ENCODE measurements at places on chromosomes 4 and X.

- peak; percentile 94 for DNase-seq
These were observed 202.1 kb downstream of the PTTG2 start for GRCh38 chr4:38162240-38162784.

DNA sequence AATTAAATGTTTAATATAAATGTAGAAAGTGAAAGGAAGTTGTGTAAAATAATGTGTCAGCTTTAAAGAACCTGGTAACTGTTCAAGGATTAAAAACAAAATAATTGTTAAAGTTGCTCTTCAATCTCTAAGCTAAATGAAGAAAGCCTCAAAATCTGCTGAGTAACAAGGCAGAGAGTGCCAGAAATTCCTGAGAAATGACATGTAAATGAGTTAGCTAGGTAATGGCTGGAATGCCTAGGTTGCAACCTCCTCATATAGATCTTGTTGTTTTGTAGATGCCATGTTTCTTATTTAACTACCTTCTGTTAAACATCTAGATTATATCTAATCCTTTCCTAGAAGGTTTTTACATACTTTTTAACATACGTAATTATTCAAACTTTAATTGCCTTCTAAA is 763.6 kb upstream of the AGA start:
- no peak for DNase-seq

DNA sequence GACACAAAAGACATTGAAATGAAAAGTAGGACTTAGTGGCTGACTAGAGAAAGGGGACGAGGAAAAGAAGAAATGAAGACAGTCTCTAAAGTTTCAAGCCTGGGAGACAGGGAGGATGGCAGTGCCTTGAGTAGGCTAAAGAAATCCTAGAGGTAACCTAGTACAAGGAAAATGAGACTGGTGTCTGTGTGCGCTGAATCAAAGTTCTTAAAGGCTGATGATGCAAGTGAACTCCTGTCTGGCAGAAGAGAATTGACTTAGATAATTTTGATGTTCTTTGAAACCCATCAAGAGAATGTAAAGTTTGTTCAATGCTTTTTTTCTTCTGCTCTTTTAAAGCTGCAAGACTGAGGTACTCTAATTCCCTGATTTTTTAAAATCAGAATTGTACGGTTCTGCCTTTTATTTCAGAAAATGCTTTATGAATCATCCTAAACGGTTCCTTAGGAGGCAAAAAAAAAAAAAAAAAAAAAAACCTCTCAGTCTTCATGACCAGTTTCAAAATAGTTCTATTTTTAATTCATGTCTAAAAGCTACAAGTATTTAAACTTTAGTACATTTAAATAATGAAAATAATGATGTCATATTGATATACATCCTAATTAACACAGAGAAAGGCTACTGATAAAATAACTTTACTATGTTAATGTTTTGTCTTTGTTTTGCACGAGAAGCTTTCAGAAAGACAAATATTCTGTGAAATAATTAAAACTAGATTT is 189.8 kb downstream of the PPP3CA start:
- peak; percentile 51 for DNase-seq

DNA sequence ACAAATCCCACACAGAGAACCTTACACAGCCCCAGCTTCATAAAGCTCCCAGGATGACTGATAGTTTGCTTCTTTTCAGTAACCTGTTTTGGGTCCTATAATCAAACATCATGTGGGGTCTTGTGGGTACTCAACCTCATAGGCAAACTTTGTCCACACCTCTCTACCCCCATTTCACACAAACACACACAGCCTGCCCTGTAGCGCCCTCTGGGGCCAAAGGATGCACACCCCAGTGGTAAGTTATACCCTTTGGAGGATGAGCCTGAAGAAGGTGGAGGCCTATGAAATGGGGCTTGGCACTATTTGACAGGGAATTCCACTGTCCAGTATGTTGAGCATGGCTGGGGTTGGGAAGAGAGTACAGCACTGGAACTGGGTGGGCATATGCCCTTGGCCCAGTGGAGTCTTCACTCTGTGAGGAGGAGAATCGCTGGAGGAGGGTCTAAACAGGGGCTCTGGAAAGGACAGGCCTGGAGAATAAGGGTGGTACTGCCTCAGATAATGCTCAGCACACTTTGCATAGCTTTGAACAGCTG is 30.5 kb upstream of the COL25A1 start:
- DNase-seq = peak; percentile 3

DNA sequence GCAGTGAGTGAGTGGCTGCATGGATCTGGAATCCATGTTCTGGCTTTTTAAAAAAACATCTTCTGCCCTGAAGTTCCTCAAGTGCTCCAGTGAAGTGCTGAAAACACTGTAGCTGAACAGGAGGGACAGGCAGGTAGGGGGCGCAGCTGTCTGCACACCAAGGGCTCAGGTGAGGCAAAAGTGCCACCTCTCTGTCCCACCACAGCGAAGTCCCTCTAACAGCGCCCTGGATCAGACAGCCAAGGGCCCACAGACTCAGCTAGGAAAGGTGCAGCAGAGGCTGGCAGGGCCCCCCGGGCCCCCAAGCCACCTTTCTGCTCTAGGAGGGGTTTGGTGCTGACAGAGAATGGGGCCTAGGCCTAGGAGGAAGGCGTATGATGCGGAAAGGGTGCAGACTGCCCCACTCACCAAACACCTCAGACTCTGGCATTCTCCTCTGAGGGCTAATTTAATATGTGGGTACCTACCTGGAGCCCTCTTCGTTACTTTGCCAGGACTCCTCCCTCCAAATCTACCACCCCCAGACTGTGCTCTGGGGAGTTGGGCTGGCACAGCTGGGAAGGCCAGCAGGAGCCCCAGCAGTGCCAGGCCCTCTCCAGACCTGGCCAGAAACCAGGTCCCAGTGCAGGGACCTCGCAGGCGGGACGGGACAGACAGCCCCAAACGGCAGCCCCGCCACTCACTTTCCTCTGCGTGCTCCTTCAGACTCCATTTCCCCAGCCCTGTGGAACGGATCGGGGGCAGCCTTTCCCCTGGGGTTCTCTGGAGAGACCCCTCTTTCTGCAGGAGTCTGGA is 73.7 kb downstream of the ENPP6 start:
- no peak for DNase-seq

- DNase-seq = no peak
These were observed 242.8 kb upstream of the NDST4 start for GRCh38 chr4:115356176-115356575.

- DNase-seq = no peak
These were observed 177.6 kb downstream of the RNF150 start for GRCh38 chr4:140955641-140956040.

- peak; percentile 45 for DNase-seq
These were observed 91.3 kb downstream of the PTPN13 start for GRCh38 chr4:86685401-86685800.

DNA sequence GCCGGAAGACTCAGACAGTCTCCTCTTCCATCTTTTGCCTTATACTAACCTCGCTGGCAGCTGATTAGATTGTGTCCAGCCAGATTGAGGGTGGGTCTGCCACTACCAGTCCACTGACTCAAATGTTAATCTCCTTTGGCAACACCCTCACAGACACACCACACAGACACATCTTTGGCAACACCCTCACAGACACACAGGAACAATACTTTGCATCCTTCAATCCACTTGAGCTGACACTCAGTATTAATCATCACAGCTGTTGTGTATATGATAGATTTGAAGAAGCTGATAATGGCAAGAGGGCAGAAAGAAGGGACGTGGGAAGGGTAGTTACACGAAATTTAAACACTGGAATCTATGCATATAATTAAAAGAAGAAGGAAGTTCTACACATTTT is 139.5 kb downstream of the ANKRD50 start:
- no peak for DNase-seq

GRCh38 chr4:75545526-75545925 is 10.3 kb upstream of the ODAPH start:
- DNase-seq = peak; percentile 61

- DNase-seq = no peak
These were observed 56.5 kb downstream of the PRDM5 start for GRCh38 chr4:120865985-120866384.

DNA sequence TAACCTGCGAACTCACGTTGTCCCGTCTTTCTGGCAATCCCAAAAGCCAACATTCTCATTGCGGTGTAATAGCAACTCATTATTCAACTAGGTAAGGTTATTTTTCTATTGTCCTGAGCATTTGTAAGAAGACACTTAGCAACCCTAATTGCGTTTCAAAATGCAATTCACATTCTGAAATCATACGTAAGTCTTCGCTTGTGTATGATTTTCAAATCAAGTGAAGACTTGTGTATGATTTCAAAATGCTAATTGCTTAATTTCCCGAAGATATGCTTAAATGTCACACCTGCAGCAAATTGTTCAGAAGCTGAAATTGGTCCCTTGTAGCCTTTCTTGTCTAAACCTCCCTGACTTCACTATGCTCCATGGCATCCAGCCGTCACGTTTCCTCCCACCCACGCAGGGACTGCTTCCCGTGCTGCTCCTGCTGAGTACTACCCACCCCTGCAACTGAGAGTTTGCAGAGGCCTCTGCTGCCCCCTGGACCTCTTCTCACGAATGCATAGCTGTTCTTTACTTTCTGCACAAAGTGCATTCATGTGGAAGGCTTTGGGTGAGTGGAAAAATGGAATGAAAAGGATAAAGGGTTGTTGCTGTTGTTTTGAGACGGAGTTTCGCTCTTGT is 40.8 kb upstream of the CLDN24 start:
- DNase-seq = peak; percentile 49

- DNase-seq = peak; percentile 8
These were observed 18.7 kb upstream of the ZNF185 start for GRCh38 chrX:152878976-152879755.

DNA sequence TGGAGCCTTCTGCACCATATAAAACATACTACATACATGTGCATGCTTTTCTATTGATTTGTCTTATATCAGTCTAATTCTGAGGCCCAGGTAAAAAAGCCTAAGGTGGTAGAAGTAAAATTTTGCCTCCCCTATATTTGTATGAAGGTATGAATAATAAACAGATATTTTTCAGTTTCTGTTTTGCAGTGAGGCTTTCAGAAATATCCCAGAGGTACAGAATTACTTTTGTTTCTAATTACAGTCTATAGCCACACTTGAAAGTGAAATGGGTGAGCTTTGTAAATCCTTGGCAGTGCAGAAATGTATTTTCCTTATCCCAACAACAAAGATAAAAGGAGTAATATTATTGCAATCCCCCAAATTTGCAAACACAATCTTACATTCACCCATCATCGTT is 59.5 kb downstream of the DDX60 start:
- no peak for DNase-seq

DNA sequence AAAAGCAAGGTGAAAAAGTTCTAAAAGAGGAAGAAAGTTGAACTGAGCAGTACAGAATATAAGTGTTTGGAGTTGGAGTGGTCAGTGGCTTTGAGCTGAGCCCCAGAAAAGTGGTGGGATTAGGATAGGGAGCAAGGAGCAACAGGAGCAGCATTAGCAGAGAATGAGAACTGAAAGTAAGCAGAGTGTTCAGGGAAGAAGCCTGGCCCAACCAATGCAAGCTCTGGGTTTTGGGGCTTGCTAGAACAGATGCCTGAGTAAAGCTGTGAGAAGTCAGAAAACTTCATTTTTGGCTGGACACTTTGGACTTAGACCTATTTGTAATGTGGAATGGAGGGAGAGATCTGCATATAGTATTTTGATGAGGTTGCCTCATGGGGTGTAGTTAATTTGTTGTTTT is 17.8 kb downstream of the JADE1 start:
- no peak for DNase-seq

DNA sequence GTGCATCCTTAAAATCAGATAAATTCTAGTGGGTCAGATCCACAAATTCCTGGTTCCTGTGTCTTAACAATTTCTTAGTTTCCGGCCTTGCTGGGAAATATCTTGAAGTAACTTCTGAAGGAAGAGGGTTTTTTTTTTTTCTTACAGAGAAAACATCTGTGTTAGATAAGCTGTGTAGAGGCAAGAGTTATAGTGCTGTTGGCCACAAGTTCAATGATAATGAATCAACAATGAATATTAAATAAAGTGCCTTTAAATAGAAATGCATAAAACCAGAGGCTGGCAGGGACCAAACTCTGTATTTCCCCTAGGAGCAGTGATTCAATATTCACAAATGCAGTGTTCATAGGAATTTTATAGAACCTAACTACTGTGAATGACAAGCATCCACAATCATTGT is 711.9 kb upstream of the ATOH1 start:
- no peak for DNase-seq

- DNase-seq = no peak
These were observed 480.7 kb upstream of the NWD2 start for GRCh38 chr4:36763814-36764213.

- no peak for DNase-seq
These were observed 2121.5 kb upstream of the AGA start for GRCh38 chr4:179563741-179564140.

DNA sequence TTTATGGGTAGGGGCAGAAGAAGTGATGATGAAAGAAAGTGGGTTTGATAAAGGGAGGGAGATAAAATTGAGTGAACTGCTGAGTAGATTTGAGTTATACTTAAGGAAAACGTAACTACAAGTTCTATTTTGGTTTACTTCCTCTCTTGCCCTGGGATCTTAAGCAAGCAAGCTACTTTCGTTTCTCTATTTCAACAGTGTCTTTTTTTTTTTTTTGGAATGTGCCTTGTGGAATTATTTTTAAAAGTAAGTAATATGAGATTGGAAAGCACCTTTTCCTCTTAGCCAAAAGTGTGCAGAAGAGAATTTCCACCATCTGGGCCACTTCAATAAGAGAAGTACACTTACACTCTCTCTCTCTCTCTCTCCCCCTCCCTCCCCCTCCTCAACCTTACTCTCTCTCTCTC is 16.0 kb upstream of the C4orf36 start:
- DNase-seq = peak; percentile 47

DNA sequence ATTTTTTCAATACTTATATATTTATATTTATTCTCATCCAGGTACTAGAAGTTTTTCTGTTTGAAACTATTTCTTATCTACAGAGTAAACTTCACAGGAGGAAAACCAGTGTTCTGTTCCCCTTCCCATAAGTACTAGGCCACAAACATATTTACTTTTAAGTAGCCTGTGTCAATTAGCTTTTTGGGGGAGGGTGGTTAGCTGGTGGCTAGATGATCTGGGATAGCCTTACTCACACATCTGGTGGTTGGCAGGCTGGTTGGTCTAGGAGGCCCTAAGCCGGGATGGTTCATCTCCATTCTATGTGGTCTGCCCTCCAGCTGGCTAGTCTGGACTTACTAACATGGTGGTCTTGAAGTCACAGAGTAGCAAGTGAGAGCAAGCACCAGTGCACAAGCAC is 6.2 kb downstream of the JADE3 start:
- DNase-seq = peak; percentile 10

DNA sequence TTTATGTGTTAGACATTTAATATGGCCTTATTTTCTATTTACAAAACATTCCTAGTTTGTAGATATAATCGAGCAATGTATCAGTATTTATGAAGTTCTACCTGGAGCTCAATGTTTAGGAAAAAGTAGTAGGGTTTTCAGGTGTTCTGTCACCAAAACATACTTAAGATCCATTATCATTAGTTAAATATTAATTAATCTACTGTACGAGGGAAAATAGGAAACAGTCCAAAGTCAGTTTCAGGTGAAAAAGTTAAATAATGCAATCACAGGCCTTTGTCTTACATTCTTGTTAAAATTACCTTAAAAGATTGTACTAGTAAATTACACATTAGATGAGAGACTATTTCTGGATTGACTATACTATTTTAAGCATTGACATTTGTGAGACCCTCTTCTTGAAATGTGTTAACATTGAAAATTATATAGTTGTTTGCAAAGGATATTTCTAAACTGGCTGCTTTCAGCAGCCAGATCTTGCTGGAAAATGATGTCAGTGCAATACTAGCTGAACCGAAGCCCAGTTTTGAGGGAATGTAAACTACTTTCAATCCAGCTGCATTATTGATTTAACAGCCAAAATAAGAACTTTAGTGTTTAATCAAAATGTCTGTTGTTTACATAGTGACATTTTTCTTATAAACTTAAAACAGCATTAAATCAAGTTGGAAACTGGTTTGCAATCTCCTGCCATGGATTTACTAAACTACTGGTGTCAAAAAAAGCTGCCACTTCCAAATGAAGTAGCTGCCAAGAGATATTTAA is 19.3 kb downstream of the GUCY1B1 start:
- DNase-seq = peak; percentile 31

Measured in fibroblast of mammary gland (primary cell).